ENCODE measurements at places on chromosomes 3 and 15.

DNA sequence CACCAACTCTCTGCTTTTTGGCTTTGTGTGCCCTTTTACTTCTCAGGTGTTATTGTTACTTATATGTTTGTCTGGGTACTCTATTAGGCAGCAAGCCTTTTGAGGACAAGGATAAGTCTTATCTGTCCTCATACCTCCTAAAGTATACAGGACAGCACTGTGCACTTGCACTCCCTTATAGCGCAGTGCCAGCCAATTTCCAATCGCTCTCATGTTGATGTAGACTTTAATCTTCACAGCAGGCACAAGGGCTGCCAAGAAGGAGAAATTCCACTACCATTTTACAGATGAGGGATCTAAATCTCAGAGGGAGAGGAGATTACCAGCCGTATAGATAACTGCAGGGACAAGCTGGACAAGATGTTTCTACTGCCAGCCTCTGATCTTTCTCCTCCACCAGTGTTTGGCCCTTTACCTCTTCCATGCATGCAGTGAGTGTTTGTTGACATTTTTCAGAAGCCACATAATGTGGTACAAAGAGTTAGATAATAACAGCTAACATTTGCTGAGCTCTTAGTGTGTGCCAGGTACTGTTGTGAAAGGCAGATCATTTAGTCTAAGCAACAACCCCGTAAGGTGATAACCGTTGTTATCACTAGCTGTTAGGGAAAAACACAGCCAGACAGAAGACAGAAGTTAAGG, 30.1 kb downstream of the SST start:
- no peak for DNase-seq

DNA sequence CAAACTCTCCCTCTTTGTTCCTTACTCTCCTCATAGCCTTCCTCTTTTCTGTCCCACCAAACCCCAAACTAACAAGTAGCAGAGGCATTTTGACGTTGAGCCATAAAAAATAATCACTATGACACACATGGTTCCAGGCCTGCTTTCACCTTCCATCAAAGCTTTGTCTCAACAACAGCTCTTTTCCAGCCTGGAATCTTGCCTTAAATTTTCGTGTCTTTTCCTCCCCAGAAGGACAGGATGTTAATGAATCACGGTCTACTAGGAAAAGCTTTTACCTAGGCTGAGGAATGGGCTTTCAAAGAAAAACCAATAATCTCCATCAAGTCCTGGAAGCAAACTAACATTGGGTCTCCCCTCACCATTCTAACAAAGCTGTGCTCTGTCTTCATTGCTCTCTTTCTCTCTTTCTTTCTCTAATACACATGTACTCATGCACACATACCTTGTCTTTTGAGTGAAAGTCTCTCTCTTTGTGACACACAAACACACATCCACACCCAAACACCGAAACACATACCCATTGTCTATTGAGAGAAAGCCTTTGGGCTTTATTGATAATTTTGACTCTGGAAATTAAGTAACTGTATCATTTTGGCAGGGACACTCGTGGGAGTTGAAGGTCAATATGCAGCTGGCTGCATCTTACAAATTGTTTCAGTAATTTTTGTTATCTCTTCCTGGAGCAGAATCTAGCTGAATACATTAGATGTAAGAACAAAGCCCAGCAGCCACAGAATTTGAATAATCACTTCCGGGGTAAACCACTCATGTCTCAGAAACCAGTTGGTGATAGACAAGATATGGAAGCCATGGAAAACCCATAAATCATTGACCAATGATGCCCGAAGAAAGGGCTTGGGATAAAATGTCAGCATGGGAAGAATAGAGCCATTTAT, 107.4 kb upstream of the SLC4A7 start:
- DNase-seq, result no peak

GRCh38 chr15:64333986-64334929, 21.7 kb downstream of the CSNK1G1 start:
- DNase-seq, result no peak

- no peak for DNase-seq
These were observed 292.3 kb upstream of the ZPLD1 start for GRCh38 chr3:102142379-102143060.

DNA sequence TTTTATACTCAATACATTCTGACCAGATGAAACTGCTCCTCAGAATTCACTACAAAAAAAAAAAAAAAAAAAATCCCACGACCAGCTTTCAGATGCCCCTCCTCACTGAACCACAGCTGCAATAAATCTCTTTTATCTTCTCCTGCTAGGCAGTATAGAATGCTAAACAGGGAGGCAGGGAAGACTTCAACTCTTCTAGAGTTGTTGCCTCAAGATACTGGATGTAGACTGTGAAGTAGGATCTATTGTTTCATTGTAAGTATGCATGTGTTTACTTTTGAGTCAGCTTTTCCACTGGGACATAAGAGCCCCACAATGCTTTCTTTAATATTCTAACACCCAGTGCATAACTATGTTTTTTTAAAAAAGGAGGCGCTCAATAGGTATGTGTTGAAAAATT, 401.4 kb downstream of the TBL1XR1 start:
- DNase-seq, result no peak

DNA sequence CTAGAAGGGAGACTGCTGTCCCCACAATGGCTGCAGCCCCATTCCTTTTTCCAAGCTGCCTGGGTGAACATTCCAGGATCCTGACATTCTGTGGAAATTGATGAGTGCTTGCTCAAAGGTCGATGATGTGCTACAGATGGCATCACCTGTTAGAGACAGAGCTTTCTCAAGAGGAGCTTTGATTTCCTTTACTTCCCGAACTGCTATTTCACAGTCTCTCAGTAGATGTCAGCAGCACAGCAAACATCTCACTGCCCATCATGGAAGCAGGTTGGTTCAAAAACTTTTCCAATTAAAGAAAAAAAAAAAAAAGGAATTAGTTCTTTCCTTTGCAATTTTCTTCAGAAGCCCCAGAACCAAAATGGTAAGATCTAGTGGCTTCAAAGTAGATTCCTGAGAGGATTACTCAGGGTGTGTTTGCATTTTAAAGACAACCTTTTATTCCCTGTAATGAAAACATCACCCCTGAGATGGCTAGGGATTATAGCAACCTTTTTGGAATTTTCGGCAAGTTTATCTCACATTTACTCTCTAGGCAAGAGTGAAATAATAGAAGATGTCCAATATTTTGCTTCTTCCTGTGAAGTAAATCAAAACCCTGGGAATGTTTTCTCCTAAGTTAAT, 44.8 kb downstream of the POLR2M start:
- peak; percentile 27 for DNase-seq

DNA sequence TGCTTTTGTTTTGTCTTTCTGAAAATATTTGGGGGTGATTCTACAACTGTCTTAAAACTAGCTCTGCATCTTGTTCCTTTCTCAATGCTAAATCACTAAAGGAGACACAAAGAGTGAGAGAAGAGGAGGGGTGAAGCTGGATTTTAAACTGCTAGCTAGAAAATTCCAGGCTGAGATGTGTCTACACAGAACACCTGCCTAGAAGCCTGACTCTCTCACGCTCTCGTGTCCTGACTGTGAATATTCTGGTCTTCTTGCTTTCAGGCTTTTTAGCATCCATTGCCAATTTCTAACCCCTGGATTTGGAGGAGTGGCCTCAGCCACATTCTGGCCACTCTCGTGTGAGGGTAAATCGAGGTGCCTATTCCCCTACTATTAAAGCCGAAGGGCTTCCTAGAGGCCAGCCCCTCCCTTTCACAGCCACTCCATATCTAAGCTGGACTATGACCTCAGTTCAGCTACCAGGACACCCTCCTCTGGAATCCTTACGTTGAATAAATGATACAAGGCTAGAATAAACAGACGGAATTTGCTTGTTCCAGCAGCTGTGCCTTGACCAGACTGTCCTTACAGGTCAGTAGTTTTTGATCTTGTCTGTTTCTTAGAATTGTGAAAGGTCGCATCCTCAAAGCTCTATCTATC, 148.2 kb upstream of the FEZF2 start:
- DNase-seq, result no peak

- no peak for DNase-seq
These were observed 793 bp downstream of the SLC30A4 start for GRCh38 chr15:45521596-45522327.

DNA sequence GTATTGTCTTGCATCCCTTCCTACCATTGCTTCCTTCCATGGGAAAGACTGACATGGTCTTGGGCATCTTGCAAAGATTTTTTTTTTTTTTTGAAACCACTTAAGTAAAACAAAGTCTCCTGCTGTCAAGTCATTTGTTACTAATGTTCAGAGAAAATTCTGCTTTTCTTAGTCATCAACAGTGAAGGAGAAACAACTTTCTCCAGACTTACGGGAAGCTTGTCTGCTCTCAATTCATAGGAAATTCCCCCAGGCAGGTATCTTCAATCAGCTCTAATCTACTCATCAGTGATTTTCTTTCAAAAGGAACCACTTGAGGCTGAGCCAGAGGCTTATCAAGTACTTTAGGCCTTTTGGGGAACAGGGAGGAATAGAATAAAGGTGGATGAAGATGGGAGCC, 15.9 kb upstream of the DRD3 start:
- DNase-seq, result no peak

DNA sequence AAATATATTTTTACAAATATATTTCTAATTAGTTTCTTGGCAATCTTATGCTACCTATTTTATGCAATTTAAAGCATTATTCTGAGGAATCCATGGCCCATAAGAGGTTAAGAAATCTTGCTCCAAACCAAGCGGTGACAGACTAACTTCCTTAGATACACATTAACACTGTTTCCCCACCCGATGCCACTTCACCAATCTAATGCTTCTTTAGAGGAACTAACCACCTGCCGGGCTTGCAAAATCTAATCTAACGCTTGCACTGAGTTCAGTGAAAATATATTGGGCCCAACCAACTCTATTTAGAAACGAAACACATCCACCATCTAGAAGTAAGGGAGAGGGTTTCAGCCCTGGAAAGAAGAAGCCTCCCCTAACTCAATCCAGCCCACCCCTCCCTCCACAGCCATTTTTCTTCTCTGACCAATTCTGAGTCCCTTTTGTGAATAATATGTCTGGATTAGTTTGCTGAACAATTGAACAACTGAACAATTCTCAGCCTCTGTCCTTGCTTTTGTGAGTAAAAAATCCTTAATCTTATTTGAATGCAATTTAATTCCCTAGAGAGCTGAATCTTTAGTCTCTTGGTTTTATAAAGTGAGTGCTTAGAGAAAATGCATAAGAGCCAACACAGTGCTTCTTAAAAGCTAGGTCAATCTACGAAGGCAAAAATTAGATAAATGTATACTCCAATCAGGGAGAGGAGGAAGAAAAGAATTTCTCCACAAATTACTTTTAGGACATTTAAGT, 150.4 kb upstream of the ADAMTS9 start:
- DNase-seq, result no peak

DNA sequence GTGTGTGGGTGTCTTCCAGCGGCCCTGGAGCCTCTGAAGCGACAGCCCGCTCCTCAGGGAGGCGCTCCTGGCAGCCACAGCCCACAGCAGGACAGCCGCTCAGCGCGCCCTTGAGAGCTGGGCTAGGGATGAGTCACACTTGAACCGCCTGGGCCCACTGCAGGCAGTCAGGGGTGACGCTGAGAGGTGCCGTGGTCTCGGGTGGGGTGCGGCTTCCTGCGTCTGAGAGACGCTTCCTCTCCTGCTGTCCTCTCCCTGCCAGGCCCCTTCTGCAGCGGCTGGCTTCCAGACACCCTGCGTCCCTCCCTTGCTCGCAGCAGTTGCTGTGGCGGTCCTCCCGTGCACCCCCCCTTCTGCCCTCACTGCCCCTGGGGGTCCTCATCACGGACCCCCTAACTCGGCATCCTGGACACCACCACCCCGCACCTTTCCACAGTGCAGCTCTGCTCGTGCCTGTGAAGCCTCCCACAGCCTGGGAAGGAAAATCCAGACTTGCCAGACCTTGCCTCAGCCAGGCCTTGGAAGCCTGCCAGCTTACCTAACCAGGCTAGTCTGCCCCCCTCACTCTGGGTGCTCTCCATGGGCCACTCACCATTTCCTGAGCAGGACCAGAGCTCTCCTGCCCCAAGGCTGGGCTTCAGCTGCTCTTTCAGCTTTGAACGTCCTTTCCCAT, 1.1 kb upstream of the SPTBN5 start:
- DNase-seq, result peak; percentile 39

DNA sequence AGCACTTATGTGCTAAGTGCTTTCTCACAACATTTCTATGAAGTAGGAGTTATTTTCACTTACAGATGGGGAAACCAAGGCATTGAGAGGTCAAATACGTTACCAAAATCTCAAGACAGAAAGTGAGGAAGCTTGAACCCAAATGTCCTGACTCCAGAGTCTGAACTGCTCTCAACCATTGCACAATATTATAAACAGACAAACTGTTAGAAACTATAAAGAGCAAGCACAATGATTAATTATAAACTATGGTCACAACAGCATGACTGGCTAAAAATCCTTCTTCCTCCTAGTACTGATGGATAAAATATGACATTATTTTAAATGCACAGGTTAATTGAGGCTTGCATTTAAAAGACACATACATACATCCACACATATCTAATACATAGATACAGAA, 77.9 kb upstream of the ASB14 start:
- DNase-seq, result no peak

GRCh38 chr3:167887096-167887495, 151.6 kb downstream of the SERPINI1 start:
- no peak for DNase-seq

GRCh38 chr3:195394700-195395099, 48.1 kb downstream of the ACAP2 start:
- DNase-seq, result no peak

GRCh38 chr15:59166166-59166565, 40.5 kb upstream of the LDHAL6B start:
- DNase-seq, result no peak

DNA sequence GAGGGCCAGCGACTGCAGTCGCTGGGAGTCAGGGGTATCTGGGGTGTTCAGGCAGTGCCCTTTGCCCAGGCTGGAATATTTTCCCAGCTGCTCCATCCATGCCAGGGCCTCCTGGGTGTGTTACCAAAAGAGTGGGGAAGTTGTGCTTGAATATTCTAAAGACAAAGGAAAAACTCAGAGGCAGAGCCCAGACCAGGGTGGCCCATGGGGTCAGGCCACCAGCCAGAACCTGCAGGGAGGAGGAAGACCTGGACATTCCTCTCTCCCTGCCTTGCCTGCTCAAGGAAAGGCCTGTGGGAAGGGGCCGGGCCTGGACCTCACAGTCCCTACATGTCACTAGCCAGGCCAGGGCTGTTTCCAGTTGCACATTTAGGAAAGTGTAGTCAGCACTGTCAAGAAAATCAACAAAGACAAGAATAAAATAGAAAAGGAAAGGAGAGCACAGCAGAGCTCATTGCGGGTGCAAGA, 16.0 kb upstream of the KLF15 start:
- DNase-seq, result no peak

DNA sequence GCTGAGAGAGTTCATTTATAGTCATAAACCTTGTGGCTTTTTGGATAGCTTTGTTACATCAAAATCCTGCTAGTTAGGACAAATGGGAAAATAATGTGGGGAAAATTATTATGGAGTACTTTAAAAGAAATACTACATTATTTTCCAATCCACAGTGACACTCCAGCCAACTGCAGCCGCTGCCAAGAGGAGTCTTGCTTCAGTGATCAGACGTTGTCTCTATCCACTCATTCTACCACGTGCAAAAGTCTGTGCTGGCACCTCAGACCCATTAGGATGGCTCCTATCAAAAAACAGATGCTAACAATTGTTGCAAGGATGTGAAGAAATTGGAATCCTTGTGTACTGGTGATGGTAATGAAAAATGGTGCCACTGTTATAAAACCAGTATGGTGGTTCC, 128.6 kb upstream of the IQSEC1 start:
- no peak for DNase-seq

All from NCI-H1694 treated with DMSO at 0.1 percent for 48 hours (cell line).